ENCODE measurements at places on chromosomes 1 and 21.

DNA sequence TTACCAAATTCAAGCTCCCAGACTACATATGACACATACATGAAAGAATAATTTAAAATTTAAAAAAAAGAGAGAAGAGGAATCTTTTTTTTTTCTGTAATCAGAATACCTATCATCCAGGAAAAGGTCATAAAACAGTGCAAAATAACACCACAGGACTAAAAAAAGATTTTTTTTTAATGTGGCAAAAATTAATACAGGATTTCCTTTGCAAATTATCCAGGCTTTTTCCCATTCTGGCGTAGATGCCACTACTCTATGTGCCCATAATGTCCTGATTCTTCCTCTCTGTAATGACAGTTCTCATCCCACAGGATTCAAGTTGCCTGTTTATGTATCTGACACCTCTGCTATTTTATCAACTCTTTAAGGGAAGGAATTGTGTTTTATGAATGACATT is 429.6 kb downstream of the SMYD3 start:
- no peak for DNase-seq

- no peak for DNase-seq
These were observed 133.8 kb downstream of the ZSCAN20 start for GRCh38 chr1:33606272-33606671.

DNA sequence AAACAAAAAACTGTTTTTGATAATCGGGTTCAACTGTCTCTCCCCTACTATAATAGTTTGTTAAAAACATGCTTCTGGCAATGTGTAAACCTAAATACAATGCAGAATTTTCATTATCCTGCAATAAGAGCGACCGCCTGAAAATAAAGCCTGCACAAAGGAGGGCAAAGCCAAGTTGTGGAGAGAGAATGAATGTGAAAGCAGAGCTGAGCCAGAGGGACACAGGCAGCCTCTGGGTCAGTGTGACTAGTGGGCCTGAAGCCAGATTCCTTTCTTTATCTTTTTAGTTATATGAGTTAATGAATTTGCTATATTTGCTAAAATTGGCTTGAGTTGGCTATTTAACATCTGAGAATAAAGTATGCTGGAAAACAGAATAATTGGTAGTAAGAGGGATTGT is 615.2 kb downstream of the PLA2G4A start:
- no peak for DNase-seq

- DNase-seq = no peak
These were observed 60.7 kb upstream of the KIF26B start for GRCh38 chr1:245094092-245094491.

DNA sequence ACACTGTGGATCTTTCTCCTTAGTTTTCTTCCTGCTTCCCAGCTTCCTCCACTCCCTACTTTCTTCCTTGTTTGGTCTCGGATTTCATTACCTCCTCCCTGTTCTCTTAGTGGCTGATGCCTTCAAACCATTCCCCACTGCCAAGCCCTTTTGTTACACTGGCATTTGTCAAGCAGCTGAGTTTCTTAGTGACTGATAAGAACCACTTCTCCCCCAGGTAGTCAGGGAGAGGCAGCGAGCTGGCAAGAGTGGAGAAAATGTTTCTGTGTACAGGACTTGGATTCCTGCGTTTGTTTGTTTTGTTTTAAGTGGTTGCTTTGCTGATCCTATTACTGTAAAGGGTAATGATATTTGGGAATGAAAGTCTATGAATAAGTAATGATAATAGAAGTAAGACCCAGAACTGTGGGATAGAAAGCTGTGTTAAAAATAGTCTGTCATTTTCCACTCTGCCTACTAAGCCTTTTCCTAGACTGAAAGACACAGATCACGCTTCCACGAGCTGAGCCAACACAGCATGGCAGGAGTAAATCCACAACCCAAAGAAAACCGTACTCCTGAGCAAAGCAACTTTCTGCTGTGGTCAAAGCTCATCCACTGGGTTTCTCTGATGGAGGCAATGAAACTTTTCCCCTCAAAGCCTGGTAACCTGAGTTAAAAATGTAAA is 10.1 kb upstream of the SERTAD4 start:
- no peak for DNase-seq

GRCh38 chr1:156806512-156807440 is 9.9 kb downstream of the SH2D2A start:
- DNase-seq = no peak

DNA sequence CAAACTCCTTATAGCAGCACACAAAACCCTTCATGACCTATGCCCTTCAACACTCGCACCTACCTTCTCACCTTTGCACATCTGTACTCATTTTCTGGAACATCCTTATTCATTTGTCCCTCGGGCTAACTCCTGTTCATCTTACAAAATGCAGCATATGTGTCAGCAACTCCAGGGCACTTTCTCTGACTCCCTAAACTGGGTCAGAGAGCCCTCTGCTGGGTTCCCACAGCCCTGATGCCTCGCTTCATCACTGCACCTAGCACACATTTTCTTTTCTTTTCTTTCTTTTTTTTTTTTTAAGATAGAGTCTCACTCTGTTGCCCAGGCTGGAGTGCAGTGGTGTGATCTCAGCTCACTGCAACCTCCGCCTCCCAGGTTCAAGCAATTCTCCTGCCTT is 54.0 kb downstream of the RAB3B start:
- no peak for DNase-seq

GRCh38 chr1:5917591-5918274 is 74.5 kb downstream of the NPHP4 start:
- DNase-seq = no peak

DNA sequence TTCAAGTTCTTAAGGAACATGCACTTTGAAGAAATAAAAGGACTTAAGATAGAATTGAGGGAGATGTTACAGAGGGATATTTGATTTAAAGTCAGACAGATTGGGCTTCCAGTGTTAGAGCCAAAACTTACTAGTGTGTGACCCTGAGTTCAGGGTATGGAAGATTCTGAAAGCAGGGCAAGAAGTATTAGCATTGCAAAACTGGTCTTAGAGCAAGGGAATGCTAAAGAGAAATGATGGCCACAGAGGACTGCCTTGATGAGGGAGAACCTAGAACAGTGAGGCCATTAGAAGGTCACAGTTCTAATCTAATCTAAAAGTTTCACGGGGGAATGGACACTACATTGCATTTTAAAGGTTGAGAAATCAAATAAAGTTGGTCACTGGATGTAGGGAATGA is 45.5 kb downstream of the UROD start:
- no peak for DNase-seq

DNA sequence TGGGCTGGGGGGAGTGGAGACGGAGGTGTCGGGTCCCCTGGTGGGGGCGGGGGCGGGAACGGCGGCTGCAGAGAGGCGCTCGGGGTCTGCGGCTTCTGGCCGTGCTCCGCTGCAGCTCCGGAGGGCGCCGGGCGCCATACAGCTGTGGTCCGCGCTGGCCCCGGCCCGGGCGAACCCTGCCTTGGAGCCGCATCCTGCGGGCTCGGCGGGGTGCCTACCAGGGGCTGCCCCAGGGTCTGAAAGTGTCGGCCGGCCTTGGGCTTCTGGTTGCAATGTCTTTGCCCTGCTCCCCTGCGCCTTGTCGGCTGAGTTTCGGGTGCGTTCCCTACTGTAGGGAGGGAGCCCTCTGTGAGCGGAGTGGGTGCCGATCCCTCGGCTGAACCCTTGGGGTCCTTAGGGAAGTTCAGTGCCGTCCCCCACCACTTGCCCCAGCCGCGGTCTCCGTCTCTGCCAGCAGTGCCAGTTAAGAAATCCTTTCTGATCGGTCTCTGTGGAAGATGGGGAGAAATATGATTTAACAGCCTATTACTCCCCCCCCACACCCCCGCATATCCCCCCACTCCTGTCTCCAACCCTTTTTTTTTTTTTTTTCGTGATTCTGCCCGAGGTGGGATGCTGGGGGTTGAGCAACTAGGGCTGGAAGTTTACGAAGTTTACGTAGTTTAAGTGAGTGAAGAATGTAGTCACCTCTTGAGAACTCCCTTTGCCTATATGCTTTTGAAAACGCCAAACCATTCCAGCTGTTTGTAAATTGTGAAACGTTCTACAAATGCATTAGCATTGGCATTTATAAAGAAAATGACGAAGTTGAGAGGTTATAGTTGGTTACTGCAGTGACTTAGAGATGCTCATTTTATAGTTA is 588 bp downstream of the NEXN start:
- no peak for DNase-seq

DNA sequence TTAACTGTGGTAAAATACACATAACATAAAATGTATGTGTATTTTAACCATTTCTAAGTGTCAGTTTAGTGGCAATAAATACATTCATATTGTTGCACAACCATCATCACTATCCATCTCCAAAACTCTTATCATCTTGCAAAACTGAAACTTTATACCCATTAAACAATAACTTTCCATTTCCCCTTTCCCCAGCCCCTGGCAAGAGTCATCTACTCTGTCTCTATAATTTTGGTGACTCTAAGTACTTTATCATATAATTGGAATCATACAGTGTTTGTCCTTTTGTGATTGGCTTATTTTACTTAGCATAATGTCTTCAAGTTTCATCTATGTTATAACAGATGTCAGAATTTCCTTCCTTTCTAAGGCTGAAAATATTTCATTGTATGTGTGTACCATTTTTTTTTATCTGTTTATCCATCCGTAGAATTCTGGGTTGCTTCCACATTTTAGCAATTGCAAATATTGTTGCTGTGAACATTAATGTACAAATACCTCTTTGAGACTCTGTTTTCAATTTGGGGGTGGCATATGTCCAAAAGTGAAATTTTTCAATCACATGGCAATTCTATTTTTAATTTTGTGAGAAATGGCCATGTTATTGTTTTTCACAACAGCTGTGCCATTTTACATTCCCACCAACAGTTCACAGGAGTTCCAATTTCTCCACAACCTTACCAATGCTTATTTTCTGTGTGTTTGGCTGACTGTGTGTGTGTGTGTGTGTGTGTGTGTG is 153.9 kb upstream of the GORAB start:
- no peak for DNase-seq

DNA sequence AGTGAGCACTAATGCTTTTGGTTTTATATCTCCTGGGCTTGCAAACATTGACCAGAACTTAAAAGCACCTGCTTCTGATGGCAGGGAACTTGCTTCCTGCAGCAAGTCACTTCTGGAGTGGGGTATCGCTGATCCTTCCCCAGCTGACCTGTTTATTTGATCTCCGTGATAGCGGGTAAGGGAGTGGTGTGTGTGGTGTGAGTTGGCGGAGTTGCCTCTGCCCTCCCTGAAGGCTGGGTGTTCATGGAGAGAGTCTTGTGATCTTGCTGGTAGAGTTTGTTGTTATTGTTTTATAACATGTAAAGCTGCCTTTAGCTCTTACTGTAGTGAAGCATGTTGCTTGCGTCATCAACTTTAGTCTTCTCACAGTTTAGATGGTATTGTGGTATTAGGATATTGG is 3.9 kb downstream of the MFN2 start:
- DNase-seq = no peak

DNA sequence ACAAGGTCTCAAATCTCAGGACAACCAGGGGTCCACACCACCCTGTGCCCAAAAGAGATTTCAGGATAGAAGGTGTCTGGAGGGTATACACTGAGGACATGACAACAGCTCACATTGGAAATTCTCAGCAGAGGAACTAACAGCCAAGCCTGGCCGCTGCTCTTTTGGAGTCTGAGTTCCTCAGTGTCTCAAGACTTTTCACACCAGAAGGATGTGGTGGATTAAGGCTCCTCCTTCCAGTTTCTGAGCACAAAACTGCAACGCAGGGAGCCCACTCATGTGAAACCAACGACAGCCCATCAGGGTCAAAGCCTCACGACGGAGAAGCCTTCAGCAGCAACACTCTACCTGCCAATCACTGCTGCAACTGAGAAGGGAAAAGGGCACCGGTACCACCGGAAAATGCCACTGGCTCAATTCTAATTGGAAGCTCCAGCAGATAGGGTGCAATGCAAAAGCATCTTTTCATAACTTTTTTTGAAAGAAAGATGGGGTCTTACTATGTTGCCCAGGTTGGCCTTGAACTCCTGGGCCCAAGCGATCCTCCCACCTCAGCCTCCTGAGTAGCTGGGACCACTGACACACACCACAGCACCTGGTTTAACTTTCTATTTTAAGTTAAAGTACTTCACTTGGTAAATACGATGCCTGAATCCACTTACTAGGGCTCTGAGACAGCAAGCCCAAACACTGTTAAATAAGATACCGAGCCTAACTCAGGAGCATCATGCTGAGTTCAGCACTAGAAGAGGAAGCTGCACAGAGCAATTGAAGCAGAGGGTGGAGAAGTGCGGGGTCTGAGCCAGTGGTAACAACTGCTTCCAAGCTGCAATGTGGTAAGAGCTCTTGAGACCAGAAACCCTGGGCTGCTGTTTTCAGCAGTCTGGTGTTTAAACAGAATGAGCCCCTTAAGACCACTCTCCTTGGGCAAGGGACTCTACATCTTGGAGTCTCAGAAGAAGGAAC is 7.8 kb downstream of the CAPZB start:
- DNase-seq = no peak

- DNase-seq = no peak
These were observed 22.5 kb downstream of the INTS3 start for GRCh38 chr1:153750026-153750995.

DNA sequence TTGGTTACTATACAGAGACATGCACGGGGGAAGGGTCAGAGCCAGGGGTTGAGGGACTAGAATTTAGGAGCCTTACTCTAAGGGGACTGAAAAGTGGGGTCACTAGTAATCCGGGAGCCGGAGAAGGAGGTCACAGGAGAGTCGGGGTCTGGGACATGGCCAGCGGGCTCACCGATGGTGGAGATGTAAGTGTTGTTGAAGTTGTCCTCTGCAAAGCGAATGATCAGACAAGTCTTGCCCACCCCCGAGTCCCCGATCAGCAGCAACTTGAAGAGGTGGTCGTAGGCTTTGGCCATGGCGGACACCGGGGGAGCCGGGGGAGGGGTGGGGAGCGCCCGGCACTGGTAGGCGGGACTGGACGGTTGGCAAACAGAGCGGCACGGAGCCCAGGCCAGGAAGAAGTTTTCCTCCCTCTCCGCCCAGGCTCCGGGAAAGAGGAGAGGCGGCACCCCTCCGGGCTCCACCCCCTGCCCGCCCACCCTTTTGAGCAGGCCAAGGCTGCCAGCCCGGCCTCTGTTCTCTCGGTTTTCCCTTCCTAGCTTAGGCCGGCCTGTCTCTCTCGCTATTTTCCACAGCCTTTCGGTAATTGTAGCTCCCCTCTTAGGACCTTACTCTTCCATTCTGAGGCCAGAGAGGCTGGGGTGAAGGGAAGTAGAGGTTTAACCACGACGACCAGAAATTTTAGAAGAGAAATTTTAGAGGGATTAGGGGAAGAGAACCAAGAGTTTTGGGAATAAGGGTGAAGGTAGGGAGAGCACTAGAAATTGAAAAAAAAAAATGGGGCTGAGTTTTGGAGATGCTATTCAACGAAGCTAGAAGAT is at the start of gene RAB13:
RAB13 (minus strand) TSS at position 399 of the 821 bp plus-strand sequence; CDS start at position 296, 103 bp downstream.
- peak; percentile 63 for DNase-seq

GRCh38 chr1:99814373-99814900 is 35.7 kb upstream of the AGL start:
- DNase-seq = no peak
